ENCODE measurements at places on chromosomes 1 and 21. TPM values are rescaled to one million over a fixed set of nuclear protein-coding genes. Genes with fewer than 3 reads are reported as not detected.

Gene FCRL1
- total RNA-seq: not detected

Gene KRTAP11-1
- not detected for total RNA-seq

Gene HSPA6
- total RNA-seq: 3.0 TPM

Gene ADAMTS5
- total RNA-seq: not detected

Gene NPHS2
- total RNA-seq: not detected

DNA sequence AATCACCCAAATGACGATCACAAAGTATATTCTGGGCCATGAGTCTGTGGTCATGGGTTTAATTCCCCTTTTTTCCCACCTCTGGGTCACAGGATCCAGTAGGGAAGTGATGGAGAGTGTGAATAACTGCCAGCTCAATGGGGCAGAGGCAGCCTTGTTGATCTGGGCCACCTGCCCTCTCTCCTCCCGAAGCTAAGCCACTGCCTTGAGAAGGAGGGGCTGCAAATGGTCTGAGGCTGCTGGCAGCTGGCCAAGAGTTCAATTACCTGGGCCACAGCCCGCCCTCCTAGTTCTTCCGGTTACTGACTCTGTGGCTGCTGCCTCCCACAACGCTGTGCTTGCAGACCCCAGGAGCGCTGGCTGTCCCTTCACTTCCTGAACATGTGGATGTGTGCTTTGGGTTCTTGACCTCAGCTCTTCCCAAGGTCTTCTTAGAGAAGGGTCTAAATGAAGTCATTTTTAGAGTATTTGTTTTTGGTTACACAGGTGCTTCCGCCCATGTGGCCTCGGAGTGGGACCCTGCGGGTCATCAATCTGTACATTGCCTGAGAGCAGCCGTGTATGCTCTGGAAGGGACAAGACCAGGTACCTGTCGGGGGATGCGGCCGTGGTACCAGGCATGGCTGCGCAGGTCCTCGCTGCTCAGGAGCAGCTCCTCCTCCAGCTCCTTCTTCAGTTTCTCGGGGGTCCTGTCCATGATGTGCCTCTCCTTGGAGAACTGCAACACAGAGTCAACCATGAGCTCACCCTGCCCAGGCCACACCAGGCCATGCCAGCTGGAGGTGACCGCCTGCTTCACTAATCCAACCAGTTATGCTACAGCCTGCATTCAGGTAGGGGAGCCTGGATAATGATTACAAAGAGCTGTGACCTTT, 89.7 kb downstream of the BCAR3 start:
- no peaks in the 10 kb centered on the region for H3K36me3 ChIP-seq
- peak; percentile 39 for DNase-seq
- H3K27me3 ChIP-seq: peaks cover 11% of the 10 kb centered on the region

DNA sequence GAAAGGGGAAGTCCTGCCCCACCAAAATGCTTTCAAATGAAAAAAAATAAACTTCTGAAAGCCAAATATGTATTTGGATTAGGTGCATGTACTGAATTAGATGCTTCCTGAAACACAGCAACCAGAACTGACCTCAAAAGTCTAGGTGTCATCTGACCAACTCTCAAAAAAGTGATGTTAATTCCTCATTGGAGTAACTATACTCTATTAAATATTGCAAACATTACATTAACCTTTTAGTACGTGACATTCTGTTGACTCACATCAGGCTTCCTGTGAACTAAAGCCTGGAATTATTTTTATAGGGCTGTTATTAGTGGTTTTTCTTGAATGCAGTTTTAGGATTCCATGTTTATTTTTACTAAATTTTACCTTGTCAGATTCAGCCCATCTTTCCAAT, 73.5 kb downstream of the ASTN1 start:
- H3K36me3 ChIP-seq: no peaks in the 10 kb centered on the region
- no peaks in the 10 kb centered on the region for H3K27me3 ChIP-seq
- H3K4me3 ChIP-seq: no peak overlapping the region
- no peak overlapping the region for H3K27ac ChIP-seq
- no peak for DNase-seq
- H3K4me1 ChIP-seq: no peaks in the 10 kb centered on the region

GRCh38 chr1:113681596-113682337, 77.5 kb downstream of the PHTF1 start:
- H3K27me3 ChIP-seq: no peaks in the 10 kb centered on the region
- H3K36me3 ChIP-seq: no peaks in the 10 kb centered on the region
- H3K4me3 ChIP-seq: no peak overlapping the region

DNA sequence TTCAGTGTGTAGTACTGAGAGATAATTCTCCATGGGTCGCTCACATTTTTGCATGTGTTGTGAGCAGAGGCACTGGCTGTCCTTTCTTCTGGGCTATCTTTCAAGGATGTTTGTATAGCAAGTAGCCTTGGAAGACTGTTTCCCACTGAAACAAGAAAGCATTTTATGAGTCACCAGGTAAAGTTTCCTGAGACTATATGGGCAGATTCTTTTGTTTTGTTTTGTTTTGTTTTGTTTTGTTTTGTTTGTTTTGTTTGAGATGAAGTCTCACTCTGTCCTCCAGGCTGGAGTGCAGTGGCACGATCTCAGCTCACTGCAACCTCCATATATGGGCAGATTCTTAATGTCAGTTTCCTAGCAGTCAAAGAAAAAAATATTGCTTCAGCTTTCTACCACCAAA, 912.6 kb downstream of the TTLL7 start:
- no peaks in the 10 kb centered on the region for H3K4me1 ChIP-seq
- no peaks in the 10 kb centered on the region for H3K27me3 ChIP-seq
- H3K4me3 ChIP-seq: no peak overlapping the region
- no peak for DNase-seq

DNA sequence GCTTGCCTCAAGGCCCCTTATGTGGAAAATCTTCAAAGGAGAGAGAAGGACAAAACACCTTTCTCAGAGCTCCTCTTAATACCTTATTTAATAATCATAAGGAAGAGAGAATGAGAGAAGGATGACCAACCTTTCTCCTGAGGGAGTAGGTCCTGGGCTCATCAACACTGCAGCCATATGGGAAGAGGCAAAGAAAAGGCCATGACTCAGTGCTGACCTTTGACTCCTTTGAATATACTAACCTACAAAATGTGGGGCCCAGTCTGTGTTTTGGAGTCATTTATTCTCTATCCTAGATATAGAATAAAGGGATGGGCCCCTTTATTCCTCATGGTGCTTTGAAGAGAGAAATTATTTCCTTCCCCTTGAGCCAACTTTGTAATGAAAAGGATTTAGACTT, 38.3 kb downstream of the CAMSAP2 start:
- no peaks in the 10 kb centered on the region for H3K27me3 ChIP-seq
- no peak overlapping the region for H3K27ac ChIP-seq
- no peaks in the 10 kb centered on the region for H3K36me3 ChIP-seq
- H3K4me3 ChIP-seq: no peak overlapping the region
- DNase-seq: no peak
- peaks cover 5% of the 10 kb centered on the region for H3K4me1 ChIP-seq

- H3K4me3 ChIP-seq: no peak overlapping the region
- peak; percentile 11 for DNase-seq
- peaks cover 7% of the 10 kb centered on the region for H3K4me1 ChIP-seq
- H3K27ac ChIP-seq: peak overlapping the region; percentile 95
Measured at GRCh38 chr21:28885853-28886177, 106.9 kb downstream of the LTN1 start.

- no peaks in the 10 kb centered on the region for H3K27me3 ChIP-seq
- peaks cover 23% of the 10 kb centered on the region for H3K36me3 ChIP-seq
- H3K4me3 ChIP-seq: no peak overlapping the region
- H3K4me1 ChIP-seq: no peaks in the 10 kb centered on the region
- DNase-seq: no peak
Measured at GRCh38 chr1:42272920-42273319, 62.1 kb downstream of the FOXJ3 start.

- H3K4me3 ChIP-seq: no peak overlapping the region
- no peaks in the 10 kb centered on the region for H3K27me3 ChIP-seq
- no peaks in the 10 kb centered on the region for H3K4me1 ChIP-seq
Measured at GRCh38 chr1:181674617-181675016, 191.3 kb downstream of the CACNA1E start.

GRCh38 chr1:225888289-225888897, 553 bp downstream of the LEFTY1 start:
- H3K36me3 ChIP-seq: no peaks in the 10 kb centered on the region
- DNase-seq: no peak
- H3K4me3 ChIP-seq: no peak overlapping the region
- no peak overlapping the region for H3K27ac ChIP-seq

- H3K4me1 ChIP-seq: no peaks in the 10 kb centered on the region
- H3K27ac ChIP-seq: no peak overlapping the region
- H3K4me3 ChIP-seq: no peak overlapping the region
- H3K27me3 ChIP-seq: no peaks in the 10 kb centered on the region
Measured at GRCh38 chr1:238488401-238488800, 597.7 kb upstream of the ZP4 start.

- peak overlapping the region; percentile 85 for H3K27ac ChIP-seq
- peaks cover 12% of the 10 kb centered on the region for H3K4me1 ChIP-seq
- peak; percentile 39 for DNase-seq
- peak overlapping the region; percentile 80 for H3K4me3 ChIP-seq
Measured at GRCh38 chr21:15065392-15066122, 757 bp upstream of the NRIP1 start.
